ENCODE measurements at places on chromosomes 4 and X.

- no peak for DNase-seq
These were observed 19.5 kb downstream of the EPGN start for GRCh38 chr4:74327762-74328161.

DNA sequence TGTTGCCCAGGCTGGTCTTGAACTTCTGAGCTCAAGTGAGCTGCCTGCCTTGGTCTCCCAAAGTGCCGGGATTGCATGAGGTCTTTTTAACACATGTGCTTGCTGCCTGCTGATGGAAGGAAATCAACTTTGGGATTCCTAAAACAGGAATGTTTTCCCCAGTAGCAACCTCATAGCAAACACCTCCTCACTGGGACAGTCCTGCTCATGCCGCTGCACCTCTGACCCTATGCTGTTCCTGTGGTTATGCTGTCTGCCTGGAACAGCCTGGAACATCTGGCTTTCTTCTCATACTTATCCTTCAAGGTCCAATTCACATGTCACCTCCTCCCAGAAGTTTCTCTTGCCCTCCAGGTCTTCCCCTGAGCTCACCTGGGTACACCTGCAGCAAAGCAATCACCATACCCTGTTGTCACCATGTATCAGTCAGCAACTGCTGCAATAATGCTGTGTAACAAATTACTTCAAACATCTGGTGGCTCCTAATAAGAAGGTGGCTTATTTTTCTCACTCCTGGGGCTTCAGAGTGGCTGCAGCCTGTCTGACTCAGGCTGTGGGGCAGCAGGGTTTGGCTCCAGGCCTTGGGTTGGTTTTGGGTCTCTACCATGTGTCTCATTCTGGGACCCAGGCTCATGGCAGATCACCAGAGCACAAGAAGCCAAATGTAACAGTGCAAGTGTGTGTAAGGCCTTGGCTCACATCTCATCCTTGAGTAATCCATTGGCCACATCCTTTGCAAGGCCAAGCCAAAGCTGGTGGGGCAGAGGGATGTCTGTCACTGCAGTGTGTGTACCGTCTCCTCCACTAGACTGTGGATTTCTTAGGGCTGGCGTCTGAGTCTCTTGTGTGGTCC, 59.4 kb upstream of the SORCS2 start:
- DNase-seq: no peak

DNA sequence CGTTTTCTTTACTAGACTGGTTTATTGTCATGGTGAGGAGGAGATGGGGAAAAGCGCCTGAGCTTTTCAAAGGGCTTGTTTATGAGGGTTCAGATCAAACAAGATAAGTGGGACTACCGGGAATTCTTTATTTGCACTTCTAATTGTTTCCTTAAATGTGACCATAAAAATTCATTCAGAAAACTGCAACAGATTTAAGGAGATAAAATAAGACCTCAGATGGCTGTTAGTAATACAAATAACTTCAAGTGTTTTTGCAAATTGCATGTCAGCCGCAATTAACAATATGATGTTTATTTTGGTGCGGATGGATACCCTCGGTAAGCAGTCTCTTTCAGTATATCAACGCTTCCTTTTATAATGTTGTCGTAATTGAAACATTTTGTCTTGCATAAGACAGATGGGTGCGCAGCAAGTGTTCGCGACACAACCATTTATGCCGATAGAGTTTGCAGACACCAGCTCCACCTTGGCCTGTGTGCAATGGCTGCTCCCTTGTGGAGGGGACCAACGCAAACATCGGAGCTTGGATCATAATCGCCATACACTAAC, 151.0 kb downstream of the C4orf33 start:
- DNase-seq: no peak

GRCh38 chr4:5198656-5199541, 147.6 kb downstream of the STK32B start:
- DNase-seq: no peak

- DNase-seq: no peak
These were observed 37.8 kb downstream of the CLDN34 start for GRCh38 chrX:10004832-10005475.

DNA sequence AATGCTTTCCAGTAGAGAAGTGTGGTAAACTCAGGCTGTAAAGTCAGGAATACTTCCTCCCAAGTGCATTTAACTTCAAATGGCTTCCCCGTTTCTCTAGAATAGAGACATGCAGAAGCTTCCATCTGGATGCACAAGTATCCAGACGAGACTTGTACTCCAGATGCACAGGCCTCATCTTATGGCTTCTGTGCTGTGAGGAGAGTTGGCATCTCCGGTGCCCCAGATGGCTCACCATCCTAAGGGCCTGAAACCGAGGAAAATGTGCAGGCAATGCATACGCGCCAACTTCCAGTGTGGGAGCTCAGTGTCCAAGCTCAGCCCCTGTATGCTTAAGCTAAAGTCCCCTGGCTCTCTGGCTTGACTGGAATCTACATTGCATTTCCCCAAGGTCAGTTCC, 184.0 kb upstream of the TBL1X start:
- DNase-seq: no peak

DNA sequence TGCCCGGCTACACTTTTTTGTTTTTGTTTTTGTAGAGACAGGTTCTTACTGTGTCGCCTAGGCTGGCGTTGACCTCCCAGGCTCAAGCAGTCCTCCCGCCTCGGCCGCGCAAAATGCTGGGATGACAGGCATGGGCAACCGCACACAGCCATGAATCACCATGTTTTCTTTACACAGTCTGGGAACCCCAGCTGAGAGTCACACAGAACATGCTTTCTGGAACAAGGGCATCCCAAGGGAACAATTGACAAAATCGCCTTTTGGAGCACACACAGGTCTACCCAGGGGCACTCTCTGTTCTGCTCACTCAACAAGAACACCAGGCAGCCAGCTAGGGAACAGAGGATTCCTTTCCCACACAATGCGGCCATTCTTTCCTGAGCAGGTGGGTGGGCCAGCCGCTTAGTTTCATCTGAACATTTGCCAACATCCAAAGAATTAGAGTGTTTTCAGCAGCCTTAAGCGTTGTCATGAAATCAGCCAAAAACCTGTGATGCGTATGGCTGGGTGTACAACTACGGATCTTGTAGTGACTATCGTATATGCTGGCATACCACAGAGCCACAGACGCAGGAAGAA, 15.7 kb downstream of the PRKX start:
- DNase-seq: no peak

DNA sequence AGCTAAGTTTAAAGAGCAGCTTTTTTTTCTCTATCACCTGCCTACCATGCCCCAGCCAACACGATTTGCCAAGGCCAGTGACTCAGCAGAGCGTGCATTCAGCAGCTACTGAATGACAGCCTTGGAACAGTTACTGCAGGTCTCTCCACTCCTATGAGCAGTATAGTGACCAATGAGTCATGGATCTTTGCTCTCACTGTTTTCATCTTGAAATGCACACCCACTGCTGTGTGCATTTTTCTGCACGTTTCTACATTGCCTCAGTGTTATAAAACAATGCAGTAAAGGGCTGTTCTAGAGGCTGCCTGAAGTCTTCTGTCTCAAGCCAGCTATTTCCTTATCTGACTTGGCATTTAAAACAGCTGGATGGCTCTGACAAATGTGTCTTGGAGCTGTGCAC, 66.0 kb upstream of the C4orf54 start:
- DNase-seq: no peak

DNA sequence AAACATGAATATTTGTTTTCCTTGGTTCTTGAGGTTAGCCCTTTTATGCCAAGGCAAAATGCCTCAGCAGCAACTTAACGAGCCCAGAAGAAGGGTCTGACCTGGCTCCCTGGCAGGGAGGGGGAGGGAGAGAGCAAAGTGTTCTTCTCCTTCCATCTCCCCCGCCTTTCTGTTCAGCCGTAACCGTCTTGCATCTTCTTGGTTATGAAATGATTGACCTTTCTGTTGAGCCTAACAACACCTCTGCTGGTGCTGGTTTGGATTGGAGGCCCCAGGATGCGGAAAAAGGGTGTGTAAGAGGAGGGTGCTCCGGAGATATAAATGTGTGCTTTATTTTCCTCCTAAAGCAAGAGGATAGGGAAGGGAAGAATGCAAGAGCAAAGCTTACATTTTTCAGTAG, 44.7 kb downstream of the PTTG2 start:
- no peak for DNase-seq
